Subcutaneous adipose tissue (tissue), 4 donors: ENCODE measurements at places on chromosomes 3 and 15. TPM values are rescaled to one million over a fixed set of nuclear protein-coding genes. Genes with fewer than 3 reads are reported as not detected.

The GABRR3 gene
- total RNA-seq: not detected

The C2CD4A gene
- not detected for total RNA-seq

The ARPP21 gene
- not detected for total RNA-seq

The AHSG gene
- total RNA-seq: not detected

The NEK10 gene
- 2.6 TPM for total RNA-seq

The NCEH1 gene
- total RNA-seq: 6.4 TPM

The CPN2 gene
- 0.38 TPM for total RNA-seq

The MUSTN1 gene
- 13.0 TPM for total RNA-seq

The CASR gene
- not detected for total RNA-seq

The GOLGA8M gene
- 8.1 TPM for total RNA-seq

The WDR53 gene
- total RNA-seq: 1.6 TPM

The TFDP2 gene
- total RNA-seq: 93.1 TPM

The CNTN6 gene
- total RNA-seq: not detected

The TMEM212 gene
- total RNA-seq: not detected

The CCR9 gene
- total RNA-seq: not detected
